C1 segment of cervical spinal cord (tissue), 14 donors: ENCODE measurements at places on chromosomes 13 and 19.

GRCh38 chr19:19677579-19677978, 8.9 kb downstream of the ZNF101 start:
- DNase-seq = no peak

DNA sequence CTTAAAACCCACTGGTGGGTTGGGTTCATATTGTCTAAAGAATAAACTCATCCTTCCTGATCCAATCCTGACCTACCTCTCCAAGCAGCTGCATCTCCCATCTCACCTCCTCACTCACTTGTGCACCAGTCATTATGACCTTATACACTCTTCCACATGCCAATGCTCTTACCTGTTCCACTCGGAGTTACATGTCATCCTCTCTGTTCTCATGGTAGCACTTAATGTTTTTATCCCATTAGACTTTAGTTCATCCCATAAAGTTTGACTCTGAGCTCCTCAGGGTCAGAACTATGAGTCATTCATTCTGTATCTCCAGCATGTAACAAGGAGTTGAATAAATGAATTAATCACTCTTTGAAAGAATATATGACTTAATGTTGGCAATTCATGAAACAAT, 330.2 kb downstream of the KLF12 start:
- DNase-seq = no peak

DNA sequence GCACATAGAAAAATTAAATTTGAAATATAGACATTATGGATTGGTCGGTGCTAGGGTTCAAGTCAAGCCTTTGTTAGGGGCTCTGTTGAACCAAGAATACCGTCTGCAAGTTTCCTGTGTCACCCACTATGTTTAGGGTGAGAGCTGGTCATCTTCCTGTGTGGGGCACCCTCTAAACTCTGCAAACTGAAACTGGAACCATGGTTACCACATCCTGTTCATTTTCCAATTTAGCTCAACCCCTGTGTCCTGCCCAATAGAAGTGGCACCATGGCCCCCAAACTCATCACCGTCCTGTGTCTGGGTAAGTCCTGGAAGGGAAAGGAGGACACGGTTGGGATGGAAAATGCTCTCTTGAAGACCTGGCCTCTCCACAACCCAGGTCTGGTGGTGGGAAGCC, 29.9 kb downstream of the LAIR2 start:
- DNase-seq = peak; percentile 6

- DNase-seq = no peak
Measured at GRCh38 chr13:83825676-83826075, 56.6 kb downstream of the SLITRK1 start.

DNA sequence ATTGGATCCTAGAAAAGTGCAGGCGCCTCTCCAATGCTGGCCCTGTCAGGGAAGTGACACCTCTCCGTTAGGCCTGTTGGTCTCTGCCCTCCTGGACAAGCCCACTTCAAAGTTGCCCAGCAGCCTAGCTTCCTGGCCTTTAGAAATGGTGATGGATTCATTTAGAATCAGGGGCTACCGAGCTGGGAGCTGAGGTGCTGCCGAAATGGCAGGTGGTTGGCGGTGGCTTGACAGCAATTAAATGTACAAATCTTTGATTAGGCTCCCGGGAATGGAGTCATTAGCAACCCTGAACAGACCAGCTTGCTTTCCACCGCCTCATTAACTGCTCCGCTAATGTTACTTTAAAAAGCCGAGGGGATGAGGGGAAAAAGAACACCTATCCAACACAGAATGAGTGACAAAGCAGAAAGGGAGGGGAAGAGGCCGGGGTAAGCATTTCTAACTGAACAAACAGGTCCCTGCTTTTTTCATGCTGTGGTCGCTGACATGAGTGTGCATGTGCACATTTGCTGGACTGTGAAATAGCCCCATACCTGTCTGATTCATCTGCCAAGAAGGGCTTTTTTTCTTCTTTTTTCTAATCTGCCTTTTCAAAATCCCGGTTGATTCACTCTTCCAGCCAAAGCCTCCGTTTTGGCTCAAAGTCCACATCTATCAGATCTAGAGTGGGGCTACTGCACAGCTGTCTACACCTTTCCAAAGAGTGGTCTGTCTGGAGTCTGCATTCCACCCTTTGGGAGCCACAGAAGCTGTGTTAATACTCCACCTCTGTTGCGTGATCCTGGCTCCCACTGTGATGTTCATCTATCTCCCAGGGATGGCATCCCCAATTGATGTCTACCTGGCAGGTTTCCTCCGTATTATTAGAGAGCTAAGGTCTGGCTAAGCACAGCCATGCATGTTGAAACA, 431.9 kb downstream of the COG6 start:
- no peak for DNase-seq

GRCh38 chr19:39224910-39225309, 19.9 kb downstream of the IFNL3 start:
- no peak for DNase-seq

DNA sequence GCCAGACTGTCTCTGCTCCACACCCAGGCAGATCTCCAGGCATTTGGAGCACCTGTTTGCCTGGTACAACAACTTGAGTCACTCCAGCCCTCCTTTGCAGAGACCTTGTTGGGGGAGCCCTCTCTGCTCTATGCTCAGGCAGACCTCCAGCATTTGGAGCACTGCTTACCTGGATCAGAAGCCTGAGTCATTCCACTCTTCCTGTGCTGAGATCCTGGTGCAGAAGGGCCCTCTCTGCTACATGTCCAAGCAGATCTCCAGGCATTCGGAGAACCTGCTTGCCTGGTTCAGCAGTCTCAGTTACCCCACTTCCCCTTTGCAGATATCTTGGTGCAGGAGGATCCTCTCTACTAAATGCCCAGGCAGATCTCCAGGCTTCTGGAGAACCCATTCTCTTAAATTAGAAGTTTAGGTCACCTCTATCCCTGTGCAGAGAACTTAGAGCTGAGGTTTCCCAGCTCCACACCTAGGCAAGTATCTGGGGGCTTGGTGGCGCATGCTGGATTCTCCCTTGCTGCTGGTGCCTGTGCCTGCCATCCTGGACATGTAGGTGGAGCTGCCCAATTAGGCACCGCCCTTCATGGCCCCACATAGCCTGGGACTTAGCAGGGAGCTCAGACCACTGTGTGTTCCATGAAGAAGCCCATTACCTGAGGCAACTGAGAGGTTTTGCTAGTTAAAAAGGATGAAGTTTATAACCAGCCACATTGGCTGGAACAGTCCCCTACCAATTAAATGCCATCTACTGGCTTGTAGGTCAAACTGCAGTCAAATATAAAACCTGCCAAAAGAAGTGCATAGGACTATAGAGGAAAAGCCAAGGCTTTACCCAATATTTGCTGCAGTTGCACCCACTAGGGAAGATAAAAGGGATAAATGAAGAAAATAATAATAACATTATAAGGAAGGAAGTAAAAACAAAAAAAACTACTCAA, 97.6 kb upstream of the SLITRK6 start:
- no peak for DNase-seq

GRCh38 chr13:30037766-30038165, 187.3 kb upstream of the UBL3 start:
- DNase-seq = no peak

DNA sequence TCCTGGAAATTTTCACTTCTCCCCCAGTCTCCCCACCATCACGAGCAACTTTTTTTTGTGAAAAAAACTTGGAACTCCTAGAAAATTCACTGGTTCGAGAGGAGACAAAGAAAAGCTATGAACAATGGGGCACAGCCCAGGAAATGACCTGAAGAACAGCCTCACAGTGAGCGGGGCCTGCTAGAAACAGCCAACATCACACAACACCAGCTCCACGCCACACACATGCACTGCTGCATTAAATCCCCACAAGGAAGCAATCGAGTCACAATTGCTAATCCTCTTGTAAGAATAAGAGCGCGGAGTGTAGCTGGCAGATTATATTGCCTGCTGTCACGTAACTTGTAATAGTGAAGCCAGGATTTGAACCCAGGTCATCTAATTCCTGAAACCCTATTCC, 48.8 kb downstream of the SLC7A1 start:
- no peak for DNase-seq

DNA sequence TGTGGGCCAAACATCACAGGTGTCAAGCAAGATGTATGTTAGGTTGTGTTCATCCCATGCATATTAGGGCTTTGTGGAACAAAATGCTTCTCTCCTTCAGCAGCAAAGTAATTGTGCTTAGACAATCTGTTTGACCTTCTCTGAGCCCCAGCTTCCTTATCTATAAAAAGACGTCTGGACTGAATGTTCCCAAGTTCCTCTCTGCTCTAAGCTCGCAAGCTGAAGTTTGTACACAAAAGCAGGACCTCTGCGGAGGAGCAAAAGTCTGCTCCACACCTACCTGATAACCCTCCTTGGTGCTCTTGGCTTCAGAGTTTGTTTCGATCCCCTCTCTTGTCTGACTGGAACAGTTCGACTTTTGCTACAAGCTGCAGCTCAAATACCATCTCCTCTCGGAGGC, 95.7 kb upstream of the UBL3 start:
- no peak for DNase-seq

- no peak for DNase-seq
Measured at GRCh38 chr13:37383046-37383445, 215.5 kb downstream of the POSTN start.

DNA sequence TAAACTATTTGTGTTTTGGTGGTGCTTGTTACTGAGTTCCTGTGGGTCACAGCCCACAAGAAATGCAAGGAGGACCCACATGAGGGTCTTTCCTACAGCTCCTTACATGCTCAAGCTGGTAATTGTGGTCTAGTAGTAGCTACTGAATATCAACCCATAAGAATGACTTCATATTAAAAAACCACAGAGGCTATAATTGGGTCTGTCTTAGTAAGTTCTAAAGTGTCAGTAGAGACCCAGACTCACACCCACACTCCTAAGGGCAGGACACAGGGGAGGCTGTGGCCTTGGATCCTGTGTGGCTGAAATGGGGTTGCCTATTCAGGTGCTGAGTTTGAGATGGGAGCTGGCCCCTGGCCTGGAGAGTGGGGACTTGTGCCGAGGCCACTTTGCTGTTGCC, 19.6 kb downstream of the TFDP1 start:
- no peak for DNase-seq

- no peak for DNase-seq
Measured at GRCh38 chr13:67803118-67803517, 573.0 kb upstream of the PCDH9 start.

- no peak for DNase-seq
Measured at GRCh38 chr13:110832205-110832479, 82.7 kb downstream of the ANKRD10 start.

- DNase-seq = no peak
Measured at GRCh38 chr13:57865600-57866294, 234.2 kb downstream of the PCDH17 start.

DNA sequence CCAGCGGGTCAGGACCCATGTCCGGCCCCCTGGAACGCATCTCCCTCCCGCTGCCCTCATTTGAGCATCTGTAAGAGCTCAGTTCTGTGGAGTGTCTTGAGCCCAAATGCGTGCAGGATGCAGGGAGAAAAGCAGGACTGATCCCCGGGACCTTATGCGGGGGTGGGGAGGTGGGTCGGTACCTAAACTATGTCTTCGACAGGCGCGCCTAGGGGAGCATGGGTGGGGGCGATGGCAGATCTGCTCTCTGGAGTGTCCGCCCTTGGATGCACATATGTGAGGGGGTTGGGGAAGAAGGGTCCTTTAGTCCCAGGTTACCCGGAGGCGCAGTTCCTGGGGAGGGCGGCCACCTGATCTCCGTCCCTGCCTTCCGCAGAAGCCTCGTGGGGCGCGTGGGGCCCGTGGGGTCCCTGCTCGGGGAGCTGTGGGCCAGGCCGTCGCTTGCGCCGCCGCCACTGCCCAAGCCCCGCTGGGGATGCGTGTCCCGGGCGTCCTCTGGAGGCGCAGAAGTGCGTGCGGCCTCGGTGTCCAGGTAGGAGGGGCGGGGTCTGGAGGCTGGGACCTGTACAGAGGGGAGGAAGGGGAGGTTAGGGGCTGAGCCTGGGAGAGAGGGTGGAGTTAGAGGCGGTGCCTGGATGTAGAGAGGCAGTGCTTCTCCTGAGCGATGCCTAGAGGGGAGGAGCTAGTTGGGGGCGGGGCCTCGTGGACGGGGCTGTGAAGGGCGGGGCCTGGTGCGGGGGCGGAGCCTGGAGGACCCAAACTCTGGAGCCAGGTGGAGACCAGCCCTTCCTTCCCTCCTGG, 2.9 kb downstream of the CILP2 start:
- no peak for DNase-seq
